ENCODE measurements at places on chromosomes 2 and 18. TPM values are rescaled to one million over a fixed set of nuclear protein-coding genes. Genes with fewer than 3 reads are reported as not detected.

RBM43 gene
- 2.8 TPM for total RNA-seq

RAB3GAP1 gene
- total RNA-seq: 89.7 TPM

MYOM1 gene
- 2.3 TPM for total RNA-seq

ALPG gene
- not detected for total RNA-seq

BOK gene
- total RNA-seq: 22.8 TPM

IHH gene
- total RNA-seq: 0.16 TPM

DNA sequence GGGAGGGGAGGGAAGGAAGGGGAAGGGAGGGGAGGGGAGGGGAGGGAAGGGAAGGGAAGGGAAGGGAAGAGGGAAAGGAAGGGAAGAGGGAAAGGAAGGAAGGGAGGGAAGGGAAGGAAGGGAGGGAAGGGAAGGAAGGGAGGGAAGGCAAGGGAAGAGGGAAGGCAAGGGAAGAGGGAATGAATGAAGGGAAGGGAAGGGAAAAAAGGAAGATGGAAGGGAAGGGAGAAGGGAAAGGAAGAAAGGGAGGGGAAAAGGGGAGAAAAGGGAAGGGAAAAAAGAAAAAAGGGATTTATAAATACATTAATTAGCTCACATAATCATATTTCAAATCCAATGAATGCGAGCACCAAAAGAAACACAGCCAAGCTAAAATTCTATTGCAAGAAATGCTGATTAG, 202.9 kb upstream of the LRRTM4 start:
- no peak for DNase-seq

DNA sequence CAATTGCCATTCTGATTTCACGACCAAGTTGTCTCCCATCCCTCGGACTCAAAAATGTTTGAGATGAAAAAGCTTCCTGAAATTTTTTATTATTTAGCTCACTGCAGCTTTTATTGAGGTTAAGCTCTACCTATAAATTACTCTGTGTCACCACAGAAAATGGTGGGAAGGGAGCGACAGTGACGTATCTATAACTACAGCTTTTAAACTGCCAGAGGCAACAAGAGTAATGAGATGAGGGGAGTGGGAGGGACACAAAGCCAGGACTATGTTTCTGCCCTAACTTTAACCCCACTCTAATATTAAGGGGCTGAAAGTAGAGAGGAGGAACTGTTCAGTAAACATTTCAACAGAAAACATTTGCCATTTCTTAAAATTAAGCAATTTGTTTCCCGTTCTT, 37.4 kb downstream of the SMAD2 start:
- no peak for DNase-seq

GRCh38 chr2:55837073-55837472, 86.5 kb downstream of the EFEMP1 start:
- DNase-seq: no peak

DNA sequence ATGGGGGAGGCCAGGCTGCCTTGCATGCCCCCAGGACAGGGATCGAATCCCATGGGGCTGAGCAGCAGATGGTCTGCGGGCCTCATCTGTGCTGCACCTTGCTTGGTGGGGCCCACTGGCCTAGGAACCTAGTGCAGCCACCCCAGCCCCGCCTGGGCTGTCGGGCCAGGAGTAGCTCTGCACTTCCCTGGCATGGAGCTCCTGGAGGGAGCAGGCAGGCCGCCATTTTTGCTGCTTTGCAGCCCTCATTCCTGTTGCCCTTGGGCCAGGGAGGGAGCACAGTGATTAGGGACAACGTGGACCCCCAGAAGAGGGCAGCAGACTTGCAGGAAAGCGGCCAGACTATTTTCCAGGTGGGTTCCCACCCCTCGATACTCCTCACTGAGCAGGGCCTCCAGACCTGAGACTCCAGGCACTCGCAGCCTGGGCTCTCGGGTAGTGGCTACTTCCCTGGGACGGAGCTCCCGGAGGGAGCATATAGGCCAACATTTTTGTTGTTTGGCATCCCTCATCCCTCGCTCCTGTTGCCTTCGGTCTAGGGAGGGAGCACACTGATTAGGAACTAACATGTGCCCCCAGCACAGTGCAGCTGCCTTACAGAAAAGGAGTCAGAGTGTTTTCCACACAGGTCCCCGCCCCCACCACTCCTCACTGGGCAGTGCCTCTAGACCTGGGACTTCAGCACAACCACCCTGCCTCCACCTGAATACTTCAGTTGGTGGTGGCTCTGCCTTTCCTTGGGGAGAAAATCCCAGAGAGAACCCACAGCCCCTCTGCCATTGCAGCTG, 99.5 kb downstream of the MAIP1 start:
- no peak for DNase-seq

DNA sequence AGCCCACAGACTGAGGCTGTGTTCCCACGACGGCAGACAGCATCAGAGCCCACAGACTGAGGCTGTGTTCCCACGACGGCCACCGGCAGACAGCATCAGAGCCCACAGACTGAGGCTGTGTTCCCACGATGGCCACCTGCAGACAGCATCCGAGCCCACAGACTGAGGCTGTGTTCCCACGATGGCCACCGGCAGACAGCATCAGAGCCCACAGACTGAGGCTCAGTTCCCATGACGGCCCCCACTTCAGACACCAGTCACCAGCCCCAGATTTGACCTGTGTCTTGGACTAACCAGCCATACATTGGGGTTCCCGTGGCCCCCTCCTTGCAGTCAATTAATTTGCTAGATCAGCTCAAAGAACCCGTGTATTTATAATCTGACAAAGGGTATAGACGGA, 57.8 kb upstream of the SNTG2 start:
- DNase-seq: no peak

GRCh38 chr2:239730897-239731296, 294.2 kb downstream of the NDUFA10 start:
- DNase-seq: no peak

- peak; percentile 72 for DNase-seq
Observed at GRCh38 chr18:34158881-34159690, 65.6 kb downstream of the NOL4 start.

GRCh38 chr18:42632801-42633200, 482.7 kb downstream of the RIT2 start:
- DNase-seq: no peak

DNA sequence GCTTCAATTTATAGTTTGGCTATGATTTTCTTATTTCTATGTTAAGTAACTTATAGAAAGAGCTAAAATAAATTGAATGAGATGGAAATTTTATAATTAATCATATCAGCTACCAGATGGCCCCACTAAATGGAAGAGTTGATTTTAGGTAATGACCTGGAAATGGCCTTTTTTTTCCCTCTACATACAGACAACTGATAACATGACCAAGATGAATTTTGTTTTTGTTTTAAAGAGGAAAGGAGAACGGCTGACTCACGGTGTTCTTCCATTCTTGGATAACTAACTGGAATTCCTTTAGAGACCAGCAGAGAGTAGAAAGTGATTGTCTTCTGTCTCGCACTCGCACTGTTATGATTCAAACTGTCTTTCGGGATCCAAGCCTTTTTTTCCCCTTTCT, 91.0 kb downstream of the TMEM185B start:
- no peak for DNase-seq

DNA sequence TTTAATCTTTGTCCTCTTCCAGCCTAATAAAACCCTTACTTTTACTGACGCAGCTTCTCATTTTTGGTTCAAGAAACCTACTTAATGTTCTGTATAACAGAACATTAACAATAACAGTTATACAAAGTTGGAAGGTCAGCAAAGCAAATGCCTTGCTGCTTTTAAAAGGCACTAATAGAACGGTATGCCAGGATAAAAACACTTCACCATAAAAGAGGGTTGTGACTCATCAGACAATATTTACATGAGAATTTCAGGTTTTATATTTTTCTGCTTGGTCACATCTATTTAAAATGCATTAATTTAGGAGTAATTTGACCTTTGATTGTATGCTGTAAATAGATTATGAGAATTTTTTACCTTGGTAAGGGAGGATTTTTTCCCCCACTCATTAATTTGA, 3.0 kb downstream of the KLHL41 start:
- DNase-seq: no peak

GRCh38 chr2:46845542-46846486, 69.8 kb downstream of the MCFD2 start:
- DNase-seq: no peak

DNA sequence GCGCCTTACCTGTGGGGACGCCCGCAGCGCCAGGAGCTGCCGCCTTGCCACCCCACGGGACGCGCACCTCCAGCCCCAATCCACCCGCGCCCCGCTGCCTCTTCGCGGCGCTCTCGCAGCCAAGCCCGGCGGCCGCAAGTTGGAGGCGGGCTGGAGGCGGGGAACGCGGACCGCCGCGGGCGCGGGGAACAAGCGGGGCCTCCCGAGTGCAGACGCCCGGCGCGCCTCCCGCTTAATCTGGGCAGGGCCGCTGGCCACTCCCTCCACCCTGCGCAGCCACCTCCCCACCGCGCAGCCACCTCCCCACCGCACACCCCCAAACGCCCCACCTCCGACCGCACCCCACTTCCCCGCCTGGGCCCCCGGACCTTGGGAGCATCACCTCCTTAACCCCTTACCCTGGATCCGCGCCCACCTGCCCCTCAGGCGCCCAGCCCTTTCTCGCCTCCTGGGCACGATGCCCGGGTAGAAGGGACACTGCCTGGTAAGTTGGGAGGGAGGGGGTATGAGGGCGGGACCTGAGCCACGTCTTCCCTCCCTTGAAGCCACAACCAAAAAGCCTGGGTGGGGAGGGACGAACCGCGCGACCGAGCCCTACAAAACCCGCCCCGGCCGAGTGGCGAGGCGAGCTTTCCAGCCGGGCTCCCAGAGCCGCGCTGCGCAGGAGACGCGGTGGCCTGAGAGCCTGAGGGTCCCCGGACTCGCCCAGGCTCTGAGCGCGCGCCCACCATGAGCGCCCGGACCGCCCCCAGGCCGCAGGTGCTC, at the start of the genes COL4A3 and COL4A4:
Gene COL4A3, plus strand, starts transcription at position 627 of the 765 bp plus-strand sequence. Its CDS starts 103 bp downstream, at position 730.
Gene COL4A4, minus strand, starts transcription at position 208 of the 765 bp plus-strand sequence. CDS start 16,722 bp downstream, outside the sequence.
- DNase-seq: no peak

DNA sequence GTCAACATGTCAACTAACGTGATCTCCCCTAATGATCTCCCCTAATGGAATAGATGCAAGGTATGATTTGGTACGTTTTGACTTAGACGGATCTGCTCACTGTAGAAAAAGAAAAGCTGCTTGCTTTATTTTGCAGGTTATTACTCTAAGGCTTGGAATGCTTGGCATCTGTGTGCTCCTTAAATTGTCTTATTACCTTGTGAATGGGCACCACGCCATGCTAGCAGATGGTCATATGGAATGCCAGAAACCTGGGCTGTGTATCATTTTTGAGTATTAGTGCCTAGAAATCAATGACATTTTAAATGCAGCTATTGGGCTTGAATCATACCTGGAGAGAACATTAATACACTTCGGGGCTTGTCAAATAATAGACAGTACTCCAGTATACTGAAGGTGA, 16.5 kb upstream of the FIGN start:
- DNase-seq: no peak

- DNase-seq: no peak
Observed at GRCh38 chr2:113217455-113218282, 43.9 kb downstream of the PSD4 start.

DNA sequence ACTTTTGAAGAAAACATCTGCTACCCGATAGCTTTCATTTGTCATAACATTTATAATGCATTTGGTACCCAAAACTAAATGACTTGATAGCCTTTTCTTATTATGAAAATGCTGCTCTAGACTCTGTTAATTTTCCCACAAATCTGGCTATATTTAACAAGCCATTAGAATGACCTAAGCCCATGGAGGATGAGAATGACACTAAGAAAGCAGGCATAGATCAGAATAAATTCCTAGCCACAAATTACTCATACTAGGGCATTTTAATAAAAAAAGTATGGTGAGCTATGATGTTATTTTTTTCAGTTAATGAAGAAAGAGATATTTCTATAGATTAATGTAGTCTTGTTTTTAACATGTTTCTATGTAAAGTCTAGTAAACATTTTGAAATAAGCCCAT, 1728.3 kb downstream of the SUCLG1 start:
- no peak for DNase-seq

DNA sequence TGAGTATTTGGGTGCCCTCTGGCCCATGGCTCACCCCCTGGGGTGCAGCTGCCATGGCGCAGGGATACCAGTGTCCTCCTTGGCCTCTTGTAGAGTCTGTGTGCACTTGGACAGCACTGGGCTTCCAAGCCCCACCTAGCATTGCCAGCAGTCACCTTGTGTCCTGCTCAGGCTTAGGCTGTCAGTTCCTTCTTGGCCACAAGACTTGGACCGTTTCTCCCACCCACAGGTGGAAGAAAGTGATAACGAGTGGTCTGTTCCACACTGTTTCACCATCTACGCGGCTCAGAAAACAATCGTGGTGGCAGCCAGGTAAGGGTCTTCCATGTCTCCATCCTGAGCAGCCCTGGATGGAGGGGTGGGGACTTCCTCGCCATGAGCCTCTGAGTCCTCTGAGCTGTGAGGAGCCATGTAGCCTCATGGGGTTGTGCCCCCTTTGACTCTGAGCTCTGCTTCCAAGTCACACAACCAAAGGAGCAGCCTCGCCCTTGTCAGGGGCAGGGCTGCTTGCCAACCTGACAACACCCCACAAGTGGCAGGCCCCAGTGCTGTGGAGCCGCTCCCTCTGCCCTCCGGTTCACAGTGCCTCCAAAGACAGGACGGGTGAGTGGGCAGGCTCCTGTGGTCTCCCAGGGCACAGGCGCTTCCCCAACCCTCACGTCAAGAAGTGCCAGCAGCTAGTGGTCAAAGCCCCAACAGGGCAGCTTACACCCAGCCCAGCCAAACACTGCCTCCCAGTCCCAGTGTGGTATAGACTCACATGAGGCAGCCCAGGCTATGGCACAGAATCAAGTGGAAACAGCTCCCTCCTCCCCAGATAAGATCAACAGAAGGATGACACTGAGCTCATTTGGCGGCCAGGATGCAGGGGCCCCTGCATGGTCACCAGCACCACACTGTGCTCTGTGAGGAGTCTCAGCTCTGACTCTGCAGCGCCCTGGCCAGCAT, 18.4 kb downstream of the STK25 start:
- no peak for DNase-seq

- no peak for DNase-seq
Observed at GRCh38 chr2:113324684-113325160, 46.0 kb upstream of the PAX8 start.

GRCh38 chr2:231617059-231617926, 24.6 kb downstream of the TEX44 start:
- no peak for DNase-seq

Measured in occipital lobe (tissue), 3 donors.